ENCODE measurements at places on chromosomes 1 and 21.

- no peak for DNase-seq
Observed at GRCh38 chr1:226029093-226029496, 30.0 kb upstream of the SDE2 start.

- no peak for DNase-seq
Observed at GRCh38 chr1:230326971-230327891, 98.9 kb downstream of the PGBD5 start.

- no peak for DNase-seq
Observed at GRCh38 chr1:15883326-15883725, 35.8 kb downstream of the SPEN start.

DNA sequence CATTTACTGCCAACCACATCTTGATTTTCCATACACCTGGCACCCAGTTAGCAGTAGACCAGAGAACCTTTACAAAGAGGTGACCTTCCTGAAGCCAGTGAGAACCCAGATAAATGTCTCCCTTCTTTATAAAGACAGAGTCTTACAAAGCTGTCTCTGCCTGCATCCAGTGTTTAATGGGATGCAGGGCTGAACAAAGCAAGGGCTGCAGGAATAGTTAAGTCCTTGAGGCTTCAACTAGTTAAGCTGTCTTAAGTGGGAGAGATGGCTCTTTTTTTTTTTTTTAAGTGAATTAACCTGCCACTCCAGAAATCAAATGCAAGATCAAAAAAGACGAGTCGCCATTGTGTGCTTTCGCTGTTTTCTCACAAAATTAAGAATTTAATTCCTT lies 1.5 kb downstream of the AHCYL1 start:
- no peak for DNase-seq

DNA sequence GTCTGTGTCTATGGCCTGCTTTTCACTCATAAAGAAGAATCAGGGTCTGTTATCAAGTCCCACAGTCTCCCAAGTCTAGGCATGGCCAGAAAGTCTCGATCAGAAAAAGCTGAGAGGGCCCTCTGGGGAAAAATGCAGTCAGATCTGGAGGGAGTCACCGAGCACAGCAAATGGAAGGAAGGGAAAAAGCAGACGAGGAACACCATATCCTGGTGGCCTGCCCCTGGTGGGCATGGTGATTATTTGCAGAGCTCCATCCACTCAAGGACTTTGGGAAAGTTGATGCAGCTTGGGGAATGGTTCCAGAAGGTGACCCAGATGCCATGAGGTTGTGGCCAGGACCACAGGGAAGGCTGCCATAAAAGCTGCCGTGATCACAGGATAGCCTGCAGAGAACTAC lies 189.1 kb downstream of the CLIC6 start:
- DNase-seq, result no peak

DNA sequence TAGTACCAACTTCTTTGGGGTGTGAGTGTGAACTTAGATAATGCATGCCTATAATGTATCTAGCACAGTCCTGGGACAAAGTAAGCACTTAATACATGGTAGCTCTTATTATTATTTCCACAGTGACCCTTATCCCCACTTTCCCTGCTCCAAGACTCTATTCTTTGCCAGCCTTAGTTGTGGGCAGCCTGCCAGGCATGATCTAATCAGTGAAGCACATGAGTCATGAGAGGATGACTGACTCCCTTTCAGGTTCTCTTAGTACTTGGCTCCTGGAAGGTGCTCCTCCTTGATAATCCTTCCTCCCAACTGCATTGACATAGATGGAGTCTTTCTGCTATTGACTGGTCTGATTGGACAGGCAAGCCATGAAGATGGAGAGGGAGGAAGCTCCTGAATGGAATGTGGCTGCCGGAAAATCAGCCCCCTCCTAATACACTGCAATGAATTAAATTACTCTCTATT lies 17.4 kb upstream of the GNG12 start:
- DNase-seq, result peak; percentile 97

DNA sequence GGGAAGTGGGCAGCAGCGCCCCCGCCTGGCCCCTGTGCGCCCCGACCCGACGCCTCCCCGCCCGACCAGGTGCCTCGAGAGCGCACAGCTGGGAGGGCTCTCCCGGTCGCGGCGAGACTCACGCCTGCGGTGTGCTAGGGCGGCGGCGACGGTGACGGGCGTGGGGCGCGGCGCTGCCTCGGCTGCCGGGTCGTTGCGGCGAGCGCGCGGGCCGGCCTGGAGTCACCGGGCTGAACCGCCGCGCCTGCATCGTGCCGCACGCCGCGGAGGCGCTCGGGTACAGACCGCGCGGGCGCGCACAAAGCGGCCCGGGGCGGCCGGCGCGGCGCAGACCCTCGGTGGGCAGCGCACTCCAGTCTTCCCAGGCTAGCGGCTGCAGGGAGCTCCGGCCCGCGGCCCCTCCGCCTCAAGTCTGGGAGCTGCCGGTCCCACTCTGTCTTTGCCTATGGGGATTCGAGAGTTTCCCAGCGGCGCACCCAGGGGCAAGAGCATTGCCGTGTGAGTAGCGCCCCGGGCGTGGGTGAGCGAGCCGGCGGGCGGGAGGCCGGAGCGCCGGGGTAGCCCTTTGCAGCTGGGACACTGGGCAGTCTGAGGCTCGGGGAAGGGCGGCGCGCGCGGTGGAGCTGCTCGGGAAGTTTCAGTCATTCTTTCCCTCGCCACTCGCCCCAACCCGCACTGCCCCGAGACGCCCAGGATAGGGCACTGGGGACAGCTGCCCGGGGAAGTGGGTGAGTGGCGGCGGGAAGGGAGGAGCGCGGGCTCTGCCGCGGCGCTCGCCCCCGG lies at the start of gene SLC35F3:
TSS of gene SLC35F3 (plus strand) at position 44 of the 783 bp plus-strand sequence.
- DNase-seq, result peak; percentile 33

- no peak for DNase-seq
Observed at GRCh38 chr1:51660580-51660979, 43.7 kb downstream of the OSBPL9 start.

- no peak for DNase-seq
Observed at GRCh38 chr1:203128716-203129500, 1.4 kb downstream of the ADORA1 start.

DNA sequence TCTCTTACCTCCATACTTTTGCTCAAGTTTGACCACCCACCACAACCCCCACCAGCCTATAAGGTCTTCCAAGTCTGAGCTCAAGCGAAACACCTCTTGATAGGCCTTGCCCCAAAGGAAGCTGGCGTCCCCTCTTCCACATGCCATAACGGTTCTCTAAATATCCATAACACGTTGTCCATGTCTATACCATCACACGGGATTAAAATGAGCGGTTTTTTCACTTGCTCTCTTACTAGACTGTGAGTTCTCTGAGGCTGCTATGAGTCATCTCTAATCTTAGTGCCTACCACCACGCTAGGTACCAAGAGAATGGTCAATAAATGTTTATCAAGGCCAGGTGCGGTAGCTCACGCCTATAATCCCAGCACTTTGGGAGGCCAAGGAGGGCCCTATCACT lies 41.0 kb downstream of the WASF2 start:
- no peak for DNase-seq

- no peak for DNase-seq
Observed at GRCh38 chr1:118204105-118204504, 19.1 kb upstream of the SPAG17 start.

- DNase-seq, result no peak
Observed at GRCh38 chr1:163875927-163876320, 554.2 kb downstream of the NUF2 start.

DNA sequence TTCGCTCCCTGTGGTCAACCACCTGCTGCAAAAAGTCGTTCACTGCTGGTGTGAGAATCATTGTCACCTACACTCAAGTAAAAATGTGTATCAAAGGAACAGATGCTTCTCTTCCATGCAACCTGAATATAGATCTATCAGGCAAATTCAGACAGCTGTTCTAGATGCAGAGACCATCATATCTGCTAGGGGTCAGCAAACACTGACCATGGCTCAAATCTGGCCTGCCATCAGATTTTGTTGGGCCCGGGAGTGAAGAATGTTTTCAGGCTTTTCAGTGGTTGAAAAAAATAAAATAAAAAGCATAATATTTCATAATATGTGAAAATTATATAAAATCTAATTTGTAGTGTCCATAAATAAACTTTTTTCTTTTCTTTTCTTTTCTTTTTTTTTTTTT lies 199.6 kb downstream of the RGS7 start:
- DNase-seq, result no peak

- DNase-seq, result no peak
Observed at GRCh38 chr1:155026154-155026553, 7.4 kb downstream of the DCST2 start.

DNA sequence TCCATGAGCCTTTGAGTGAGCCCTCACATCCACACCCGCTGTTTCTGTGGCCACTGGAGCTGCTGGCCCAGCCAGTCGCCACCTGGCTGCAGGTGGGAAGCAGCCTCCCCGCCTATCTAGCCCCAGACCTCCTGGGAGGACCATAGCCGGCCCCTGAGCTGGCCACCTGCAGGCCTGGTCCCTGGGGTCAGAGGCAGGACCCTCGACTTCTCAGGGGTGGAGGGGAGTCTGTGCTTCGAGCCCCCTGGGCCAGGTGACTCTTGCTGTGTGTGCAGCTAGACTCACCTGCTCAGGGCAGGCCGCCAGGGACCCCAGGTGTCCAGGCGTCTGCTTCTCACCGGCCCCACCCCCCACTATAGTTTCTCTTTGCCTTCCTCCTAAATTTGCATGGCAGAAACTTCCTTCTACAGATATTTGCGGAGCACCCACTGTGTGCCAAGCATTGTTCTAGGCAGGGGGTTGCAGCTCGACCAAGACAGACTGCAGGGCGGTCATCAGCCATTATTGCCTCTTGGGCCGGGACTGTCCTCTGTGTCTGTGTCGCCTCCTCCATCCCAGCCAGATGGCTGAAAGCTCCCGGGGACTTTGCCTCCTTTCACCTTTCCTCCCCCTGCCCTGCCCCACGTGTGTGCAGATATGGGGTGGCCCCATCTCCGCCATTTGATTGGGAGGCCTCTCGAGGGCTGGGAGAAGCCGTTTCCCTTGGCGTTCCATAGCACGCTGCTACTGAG lies 27.3 kb downstream of the SPSB1 start:
- no peak for DNase-seq

DNA sequence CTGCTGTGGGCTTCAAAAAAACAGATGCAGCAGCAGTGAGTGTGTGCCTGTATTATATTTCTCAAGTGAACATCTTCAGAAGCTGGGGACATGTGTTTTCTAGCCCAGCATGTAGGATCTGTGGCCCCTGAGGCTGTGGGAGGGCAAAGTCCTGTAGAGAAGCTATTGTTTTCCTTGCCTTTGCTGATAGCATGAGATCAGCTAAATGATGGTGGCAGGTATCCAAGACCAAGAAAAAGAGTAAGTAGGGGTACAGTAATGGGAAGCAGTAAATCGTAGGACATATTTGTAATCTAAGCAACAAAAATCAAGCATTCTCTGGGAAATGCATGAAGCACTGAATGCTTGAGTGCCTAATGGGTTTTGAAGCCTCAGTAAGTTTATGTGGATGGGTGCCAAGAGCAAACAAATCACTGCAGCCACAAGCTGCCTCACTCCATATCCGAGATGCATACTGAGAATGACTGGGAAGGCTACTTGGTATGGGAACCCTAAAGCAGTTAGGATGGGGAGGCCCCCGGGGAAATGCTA lies 98.3 kb downstream of the CD58 start:
- peak; percentile 88 for DNase-seq

GRCh38 chr1:247639381-247639981 lies 34.1 kb downstream of the OR2G3 start:
- no peak for DNase-seq

DNA sequence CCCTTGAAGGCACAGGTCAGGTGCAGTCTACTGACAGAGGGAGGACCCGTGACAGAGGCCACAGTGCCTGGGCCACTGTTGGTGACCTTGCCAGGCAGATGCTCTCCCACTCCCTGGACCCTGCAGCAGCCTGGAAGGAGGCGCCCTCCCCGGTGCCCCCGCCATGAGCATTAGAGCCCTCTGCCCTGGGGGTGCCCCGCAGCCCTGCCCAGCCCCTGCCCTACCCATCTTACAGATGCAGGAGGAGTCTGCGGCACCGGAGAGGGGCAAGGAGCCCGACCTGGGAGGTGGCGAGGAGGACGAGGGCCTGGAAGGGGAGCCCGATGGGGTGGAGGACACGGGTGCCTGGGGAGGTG lies 9.7 kb upstream of the SMIM1 start:
- no peak for DNase-seq

DNA sequence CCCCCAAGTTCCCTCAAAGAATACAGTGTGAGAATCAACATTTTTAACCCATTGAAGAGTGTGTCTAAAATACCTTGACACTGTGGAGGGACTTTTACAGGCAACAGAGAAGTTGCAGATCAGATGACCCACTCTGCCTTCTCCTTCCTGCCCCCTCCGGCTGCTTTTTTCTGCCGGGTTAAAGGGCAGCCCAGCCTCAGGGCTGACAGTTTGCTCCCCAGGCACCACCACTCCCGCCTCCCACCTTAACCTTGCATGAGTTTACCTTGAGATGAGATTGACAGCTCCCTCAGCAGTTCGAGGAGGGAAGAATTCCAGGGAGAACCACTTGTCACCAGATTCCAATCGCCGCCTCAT lies 3.2 kb downstream of the MTHFR start:
- DNase-seq, result peak; percentile 8

GRCh38 chr1:3925256-3925655 lies 25.2 kb upstream of the C1orf174 start:
- no peak for DNase-seq

DNA sequence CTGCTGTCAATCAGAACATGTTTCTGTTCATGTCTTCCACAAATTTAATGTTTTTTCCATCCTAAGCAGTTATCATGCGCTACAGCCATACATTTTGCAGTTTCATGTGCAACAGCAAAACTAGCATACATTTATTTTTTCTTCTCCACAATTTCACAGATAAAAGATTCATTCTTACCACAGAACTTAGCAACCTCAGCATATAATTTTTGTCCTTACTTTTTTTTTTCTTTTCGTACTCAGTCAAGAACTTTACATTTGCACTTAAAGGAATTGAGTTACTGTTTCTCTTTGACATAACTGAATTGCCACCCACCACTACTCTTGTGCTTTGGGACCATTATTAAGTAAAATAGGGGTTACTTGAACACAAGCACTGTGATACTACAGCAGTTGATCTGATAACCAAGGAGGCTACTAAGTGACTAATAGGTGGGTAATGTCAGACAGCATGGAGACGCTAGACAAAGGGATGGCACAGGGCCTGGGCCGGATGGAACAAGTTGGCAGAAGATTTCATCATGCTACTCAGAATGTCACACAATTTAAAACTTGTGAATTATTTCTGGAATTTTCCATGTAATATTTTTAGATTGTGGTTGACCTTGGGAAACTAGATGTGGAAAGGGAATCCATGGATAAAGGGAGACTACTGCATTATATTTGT lies 50.2 kb upstream of the LHX8 start:
- DNase-seq, result no peak

DNA sequence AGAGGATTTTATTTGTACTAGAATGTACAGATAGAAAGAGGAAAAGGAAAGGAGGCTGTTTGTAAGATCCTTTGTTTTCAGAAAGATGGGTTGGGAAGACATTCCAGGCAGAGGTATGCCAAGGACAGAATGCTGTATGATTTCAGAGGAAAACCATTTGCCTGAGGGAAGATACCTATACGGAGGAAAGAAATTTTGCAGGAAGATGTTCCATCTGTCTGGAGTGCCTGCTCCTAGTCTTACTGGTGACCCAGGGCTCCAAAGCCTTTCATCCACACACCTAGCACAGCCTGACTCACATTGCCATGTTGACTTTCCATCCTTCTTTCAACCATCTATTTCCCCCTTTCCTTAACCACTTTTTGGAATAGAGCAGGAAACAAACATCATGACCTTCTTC lies 18.2 kb downstream of the SAMD13 start:
- no peak for DNase-seq

All from kidney glomerular epithelial cell (primary cell).